Left hindlimb (tissue), 1 donor: ENCODE measurements at places on chromosomes 7 and 10.

- no peak for DNase-seq
Measured at GRCh38 chr10:70751356-70751755, 33.8 kb downstream of the TBATA start.

DNA sequence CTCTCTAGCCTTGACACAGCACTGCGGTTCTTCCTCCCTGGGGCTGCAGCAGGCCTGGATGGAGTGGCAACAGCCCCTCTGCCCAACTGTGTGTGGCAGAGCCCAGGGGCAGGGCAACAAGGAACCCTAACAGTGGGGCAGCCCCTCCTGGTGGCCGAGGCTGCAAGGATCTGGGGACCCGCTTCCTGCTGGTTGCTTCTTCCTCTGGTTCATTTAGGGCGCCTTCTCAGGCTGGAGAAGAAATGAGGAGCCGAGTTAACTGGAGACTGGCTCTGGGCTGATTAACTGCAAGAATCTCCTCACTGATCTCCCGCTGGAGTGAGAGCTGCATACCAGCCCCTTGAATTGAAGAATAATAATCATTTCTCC, 80.1 kb upstream of the EMX2 start:
- no peak for DNase-seq

GRCh38 chr10:131631619-131632018, 269.2 kb upstream of the PPP2R2D start:
- no peak for DNase-seq

- DNase-seq = no peak
Measured at GRCh38 chr10:104913390-104913789, 272.3 kb downstream of the SORCS3 start.

DNA sequence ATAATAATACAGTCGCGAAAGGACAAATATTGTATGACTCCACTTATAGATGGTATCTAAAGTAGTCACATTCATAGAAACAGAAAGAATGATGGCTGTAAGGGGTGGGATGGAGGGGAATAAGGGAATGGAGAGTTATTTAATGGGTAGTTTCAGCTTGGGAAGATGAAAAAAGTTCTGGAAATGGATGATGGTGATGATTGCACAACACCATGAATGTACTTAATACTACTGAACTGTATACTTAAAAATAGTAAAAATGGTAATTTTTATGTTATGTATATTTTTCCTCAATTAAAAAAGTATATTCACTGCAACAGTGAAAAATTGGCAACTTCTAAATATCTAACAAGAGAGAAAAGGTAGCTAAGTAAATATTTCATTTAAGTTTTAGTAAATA, 265.8 kb downstream of the EXOC4 start:
- no peak for DNase-seq

DNA sequence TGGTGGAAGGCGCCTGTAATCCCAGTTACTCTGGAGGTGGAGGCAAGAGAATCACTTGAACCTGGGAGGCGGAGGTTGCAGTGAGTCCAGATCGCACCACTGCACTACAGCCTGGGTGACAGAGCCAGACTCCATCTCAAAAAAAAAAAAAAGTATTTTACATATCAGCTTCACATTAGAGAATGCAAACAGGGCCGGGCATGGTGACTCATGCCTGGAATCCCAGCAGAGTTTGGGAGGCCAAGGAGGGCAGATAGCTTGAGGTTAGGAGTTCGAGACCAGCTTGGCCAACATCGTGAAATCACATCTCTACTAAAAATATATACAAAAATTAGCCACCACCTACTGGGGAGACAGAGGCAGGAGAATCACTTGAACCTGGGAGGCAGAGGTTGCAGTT, 31.6 kb downstream of the USP54 start:
- DNase-seq = no peak

- no peak for DNase-seq
Measured at GRCh38 chr7:157547611-157548010, 210.8 kb downstream of the DNAJB6 start.

DNA sequence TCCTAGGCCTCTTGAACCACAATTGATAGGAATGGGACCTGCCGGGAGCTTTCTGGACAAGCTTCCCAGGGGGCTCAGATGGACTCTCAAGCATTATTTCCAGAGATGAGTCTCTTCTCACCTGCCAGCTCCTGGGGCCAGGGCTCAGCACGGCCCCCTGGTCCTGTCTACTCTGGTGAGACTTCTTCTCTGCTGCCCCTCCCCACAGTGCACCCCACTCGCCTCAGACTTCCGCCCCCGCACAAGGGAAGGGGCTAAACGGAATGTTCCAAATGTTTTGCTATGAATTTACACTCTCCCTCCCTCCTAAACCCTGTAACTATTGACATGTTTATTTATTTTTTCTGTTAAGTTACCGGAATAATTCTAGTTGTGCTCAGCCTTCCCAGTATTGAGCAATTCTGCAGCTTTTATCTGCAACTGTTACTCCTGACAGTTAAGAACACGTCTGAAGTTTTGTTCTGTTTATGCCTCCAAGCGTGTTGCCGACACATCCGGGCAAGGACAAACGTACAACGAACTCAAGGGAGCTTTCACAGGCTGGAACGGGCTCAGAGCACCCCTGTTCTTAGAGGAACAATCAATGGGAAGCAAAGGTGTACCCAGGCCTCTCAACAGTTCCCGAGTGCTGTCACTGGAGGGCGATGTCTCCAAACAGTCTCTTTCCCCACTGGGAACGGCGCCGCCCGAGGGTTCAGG, 55.2 kb downstream of the FHIP2A start:
- DNase-seq = peak; percentile 39

DNA sequence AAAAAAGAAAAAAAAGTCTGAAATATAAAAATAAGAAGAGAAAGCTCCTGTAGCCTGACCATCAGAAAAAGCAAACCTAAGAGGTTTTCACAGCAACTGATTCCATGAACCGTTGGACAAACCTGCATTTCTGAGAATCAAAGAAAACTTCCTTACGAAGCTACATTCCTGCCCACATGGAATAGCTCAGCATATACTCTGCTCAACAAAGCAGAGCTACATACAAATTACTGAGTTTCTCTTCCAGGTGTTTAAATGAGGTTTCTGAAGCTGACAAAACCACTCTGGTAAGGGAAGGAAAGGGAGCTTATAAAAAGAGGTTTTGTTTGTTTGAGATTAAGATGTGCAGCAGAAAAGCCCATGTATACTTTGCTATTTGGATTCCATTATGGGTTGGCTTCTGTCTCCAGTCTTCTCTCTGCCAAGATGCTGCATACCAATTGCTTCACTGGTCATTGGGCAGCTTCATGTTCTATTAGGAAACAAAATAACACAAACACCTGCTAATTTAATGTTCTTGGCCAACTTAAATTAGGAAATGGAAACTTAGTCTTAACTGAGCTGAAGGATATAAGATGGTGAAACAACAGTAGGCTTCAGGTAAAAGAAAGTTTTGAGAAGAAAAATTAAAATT, 314.1 kb downstream of the LRRTM3 start:
- DNase-seq = no peak

DNA sequence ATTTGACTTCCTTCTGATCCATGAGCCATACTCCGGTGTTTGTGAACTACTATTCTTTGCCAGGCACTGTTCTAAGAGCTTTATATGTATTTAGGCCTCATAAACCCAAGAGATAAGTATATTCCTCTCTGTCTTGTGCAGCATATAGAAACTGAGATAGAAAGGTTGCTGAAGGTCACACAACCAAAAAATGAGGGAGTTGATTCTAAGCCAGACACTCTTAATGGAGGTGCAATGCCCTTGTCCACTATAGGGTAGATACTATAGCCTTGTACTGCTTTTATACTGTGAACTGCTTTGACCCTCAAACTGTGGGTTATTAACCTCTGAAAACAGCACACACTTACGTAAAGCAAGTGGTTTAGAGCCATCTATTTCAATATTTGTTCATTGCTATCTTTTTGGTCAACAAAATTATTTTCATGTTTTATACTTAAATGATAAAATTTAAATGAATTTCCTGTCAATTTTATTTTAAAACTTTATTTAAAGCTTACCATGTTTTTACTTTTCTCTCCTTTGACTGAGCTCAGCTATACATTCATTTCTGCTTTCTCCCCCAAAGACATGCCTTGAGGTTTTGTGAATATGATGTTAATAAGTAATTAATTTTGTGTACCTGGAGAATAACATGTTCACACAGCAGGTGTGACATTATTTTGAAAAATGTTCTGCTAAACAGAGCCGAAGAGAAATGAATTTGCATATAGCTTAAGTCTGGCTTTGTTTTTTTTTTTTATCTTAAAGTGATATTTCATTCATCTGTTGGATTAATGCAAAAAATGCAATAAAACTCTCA, 687.3 kb downstream of the DNAJB9 start:
- DNase-seq = no peak
